ENCODE measurements at places on chromosomes 3 and 15.

GRCh38 chr15:62325597-62325996, 160.5 kb upstream of the C2CD4B start:
- DNase-seq: no peak

DNA sequence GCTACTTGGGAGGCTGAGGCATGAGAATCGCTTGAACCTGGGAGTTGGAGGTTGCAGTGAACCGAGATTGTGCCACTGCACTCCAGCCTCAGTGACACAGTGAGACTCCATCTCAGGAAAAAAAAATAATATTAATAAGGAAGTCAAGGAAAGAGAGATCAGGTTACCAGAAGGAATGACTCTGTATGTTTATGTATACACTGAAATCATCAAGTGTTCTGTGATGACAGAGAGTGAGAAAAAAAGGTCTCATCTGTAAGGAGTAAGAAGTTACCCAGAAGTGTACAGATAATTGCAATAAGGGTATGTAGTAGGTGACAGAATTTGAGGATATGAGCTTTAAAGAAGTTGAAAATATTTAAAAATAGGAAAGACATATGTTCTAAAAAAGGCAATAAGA, 4.3 kb upstream of the CCDC50 start:
- no peak for DNase-seq

DNA sequence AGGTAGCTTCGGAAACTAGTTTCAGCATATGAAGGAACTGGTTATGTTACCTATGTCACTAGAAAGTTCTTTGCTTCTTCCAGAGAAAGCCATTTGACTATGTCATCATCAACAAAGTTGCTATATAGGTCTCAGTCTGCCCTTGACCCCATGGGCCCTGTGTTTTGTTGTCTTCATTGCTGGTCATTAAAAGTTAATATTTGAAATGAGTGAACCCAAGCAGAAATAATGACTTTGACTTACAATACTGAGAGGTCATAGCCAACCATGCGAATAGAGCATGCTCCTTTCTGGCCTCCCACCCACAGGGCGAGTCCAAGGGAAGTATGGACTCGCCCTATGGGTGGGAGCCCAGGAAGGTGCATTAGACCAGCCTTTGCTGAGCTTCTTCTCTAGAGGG, 40.9 kb downstream of the APH1B start:
- DNase-seq: no peak

DNA sequence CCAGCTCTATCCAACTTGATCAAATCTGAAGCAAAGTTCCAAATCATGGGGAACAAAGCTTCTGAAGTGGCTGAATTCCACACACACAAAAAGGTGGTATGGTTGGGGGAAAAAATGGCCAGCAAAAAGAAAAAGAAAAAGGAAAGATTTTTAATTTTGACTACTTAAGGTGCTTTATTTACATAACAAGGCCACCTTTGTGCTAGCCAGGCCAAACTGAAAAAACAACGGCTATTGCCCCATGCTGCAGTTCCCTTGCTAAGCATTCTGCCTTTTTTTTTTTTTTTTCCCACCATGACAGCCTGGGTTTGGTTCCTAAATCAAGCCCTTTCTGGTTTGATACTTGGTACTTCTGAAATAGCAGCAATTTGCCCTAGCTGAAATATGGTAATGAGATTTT, 66.5 kb upstream of the DAZL start:
- DNase-seq: no peak

- DNase-seq: no peak
Measured at GRCh38 chr15:60733196-60733595, 254.3 kb upstream of the ICE2 start.

Measured in amniotic stem cell (primary cell).